ENCODE measurements at places on chromosomes 2 and 18. TPM values are rescaled to one million over a fixed set of nuclear protein-coding genes. Genes with fewer than 3 reads are reported as not detected.

Gene FLACC1
- not detected for total RNA-seq

DNA sequence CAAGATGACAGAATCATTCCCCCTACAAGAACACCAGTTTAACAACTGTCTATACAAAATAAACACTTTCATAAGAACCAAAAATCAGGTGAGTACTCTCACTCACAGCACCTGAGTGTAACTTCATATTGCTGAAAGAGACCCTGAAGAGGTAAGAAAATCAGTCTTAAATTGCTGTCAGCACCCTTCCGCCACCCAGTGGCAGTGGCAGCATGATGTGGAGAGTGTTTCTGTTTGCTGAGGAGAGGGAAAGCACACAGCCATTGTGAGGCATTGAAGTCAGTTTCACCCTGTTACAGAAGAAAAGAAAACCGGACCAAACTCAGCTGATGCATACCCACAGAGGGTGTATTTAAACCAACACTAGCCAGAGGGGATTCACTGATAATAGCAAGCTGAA is 1240.8 kb upstream of the CRIM1 start:
- no peak for DNase-seq
- no peak overlapping the region for H3K27ac ChIP-seq
- no peak overlapping the region for H3K4me3 ChIP-seq
- no peaks in the 10 kb centered on the region for H3K4me1 ChIP-seq
- H3K27me3 ChIP-seq, result no peaks in the 10 kb centered on the region
- no peaks in the 10 kb centered on the region for H3K36me3 ChIP-seq

GRCh38 chr2:96800061-96801004 is 15.7 kb upstream of the CNNM3 start:
- H3K27me3 ChIP-seq, result no peaks in the 10 kb centered on the region
- no peaks in the 10 kb centered on the region for H3K4me1 ChIP-seq
- no peak for DNase-seq
- H3K27ac ChIP-seq, result no peak overlapping the region

DNA sequence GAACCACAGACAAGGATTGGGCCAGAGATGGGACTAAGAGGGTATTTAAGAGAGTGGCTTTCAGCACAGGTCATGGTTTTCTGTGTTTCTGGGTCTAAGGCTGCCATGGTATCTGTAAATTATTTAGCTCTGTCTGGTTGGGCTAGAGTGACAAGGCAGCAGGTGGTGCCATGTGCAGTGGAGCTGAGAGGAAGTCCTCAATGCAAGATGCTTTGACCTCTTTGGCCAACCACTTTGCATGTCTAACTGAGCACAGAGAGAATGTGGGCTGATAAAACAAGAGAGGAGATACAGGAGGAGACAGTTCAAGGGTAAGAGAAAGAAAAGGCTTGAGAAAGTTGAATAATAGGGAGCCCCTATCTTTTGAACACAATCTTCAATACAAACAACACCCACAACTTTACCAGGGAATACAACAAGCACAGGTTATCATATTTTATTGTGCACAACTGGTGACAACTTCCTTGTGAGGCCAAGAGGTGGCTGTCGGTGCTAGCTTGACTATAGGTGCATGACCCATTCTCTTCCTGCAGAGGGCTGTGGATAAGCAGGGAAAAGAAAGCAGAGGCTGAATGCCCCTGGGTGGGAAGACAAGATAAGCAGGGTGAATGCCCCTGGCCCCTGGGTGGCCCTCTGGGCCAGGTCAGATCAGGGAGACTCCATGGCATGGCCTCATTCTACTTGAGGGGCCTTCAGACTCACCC is 12.3 kb downstream of the FLACC1 start:
- DNase-seq, result no peak
- H3K4me3 ChIP-seq, result no peak overlapping the region
- H3K27me3 ChIP-seq, result no peaks in the 10 kb centered on the region
- H3K36me3 ChIP-seq, result no peaks in the 10 kb centered on the region

DNA sequence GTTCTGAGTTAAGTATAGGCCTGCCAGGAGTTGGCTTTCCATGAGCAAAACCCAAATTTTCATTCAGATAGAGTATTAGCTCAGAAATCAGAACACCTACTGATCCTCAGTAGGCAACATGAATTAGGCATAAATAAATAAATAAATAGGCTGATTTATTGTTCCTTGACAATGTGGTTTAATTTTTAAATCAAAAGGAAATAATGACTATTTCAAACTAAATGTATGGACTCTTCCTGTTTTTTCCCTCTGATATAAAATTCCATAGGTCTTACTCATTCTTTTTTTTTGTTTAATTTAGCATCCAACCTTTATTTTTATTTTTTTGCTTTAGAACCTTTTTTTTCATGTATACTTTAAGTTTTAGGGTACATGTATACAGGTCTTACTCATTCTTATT is 140.2 kb upstream of the ITGA6 start:
- no peaks in the 10 kb centered on the region for H3K4me1 ChIP-seq
- peak overlapping the region; percentile 62 for H3K27ac ChIP-seq
- no peak for DNase-seq
- no peaks in the 10 kb centered on the region for H3K27me3 ChIP-seq

DNA sequence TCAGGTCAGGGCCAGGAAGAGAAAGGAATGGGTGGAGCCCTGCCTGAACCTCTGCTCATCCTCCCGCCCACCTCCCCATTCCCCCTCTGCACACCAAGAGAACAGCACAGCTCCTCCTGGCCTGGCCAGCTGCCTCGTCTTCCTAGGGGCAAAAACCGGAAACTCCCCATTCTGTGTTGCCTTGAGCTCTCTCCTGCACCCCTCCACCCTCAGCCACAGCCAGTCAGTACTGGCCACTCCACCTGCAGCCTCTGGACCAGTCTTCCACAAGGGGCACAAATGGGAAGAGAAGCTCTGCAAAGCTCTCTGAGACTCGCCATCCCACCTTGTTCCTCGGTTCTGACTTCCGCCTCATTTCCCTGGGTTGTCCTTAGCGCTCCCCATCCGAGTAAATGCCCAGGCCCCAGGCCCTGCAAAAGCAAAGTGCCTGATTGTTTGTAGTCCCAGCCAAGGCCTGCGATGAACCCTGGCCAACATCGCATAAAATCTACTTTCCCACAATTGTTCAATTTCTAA is 39.3 kb upstream of the SLC35G4 start:
- no peak for DNase-seq
- H3K27ac ChIP-seq, result no peak overlapping the region
- no peaks in the 10 kb centered on the region for H3K36me3 ChIP-seq

DNA sequence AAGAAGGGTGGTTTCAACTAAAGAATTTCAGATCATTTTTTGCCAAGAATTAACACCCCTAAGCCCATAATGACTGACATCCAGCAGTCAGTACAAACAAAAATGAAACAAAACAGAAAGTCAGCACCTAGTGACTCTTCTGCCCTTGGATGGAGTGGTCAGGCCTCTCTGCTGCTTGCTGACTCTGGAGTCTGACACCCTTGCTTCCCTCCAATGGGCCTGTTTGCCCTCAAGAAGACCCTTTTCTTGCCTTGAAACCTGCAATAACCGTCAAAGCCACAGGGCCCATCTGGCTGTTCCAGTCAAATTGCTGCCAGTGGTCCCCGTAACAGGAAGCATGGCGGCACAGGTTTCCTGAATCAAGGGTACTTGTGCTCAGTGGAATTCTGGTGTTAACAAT is 27.2 kb upstream of the CYTIP start:
- no peaks in the 10 kb centered on the region for H3K27me3 ChIP-seq
- no peaks in the 10 kb centered on the region for H3K4me1 ChIP-seq
- no peaks in the 10 kb centered on the region for H3K36me3 ChIP-seq
- no peak overlapping the region for H3K27ac ChIP-seq
- DNase-seq, result no peak
- H3K4me3 ChIP-seq, result no peak overlapping the region

Data from uterus (tissue), 4 donors.